AG09309 (cell line): ENCODE measurements at places on chromosomes 16 and 17.

DNA sequence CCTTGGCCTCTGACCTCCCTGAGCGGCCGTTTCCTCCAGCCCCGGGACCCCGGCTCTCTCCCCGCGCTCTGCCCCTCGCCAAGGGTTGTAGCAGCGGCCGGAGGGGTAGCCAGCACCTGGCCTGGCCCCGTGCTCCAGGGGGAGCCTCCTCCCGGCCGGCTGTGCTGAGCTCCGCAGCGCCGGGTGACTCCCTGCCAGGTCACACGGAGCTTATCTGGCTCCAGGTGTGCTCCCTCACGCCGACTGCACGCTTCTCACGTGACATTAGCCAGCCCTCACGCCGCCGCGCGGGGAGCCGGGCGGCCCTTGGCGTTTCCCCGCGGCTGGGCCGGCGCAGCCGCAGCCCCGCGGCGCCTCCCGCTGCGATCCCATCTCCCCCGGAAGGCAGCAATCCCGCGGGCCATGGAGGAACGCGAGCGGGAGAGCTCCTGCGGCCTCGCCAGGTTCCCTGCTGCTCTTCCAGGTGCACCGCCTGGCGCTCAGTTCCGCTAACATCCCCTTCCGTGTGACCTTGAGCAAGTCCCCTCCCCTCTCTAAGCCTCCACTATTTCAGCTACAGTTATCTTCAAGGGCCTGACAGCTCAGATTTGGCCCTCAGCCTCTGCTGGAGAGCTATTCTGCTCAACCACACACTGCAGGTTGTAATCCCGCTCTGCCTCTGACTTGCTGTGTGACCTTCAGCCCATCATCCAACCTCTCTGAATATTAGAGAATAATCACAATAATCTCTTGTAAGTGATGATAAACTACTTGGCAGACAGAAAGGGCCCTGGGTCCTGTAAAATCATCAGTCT lies 3.4 kb downstream of the MYO18A start:
- DNase-seq: no peak

DNA sequence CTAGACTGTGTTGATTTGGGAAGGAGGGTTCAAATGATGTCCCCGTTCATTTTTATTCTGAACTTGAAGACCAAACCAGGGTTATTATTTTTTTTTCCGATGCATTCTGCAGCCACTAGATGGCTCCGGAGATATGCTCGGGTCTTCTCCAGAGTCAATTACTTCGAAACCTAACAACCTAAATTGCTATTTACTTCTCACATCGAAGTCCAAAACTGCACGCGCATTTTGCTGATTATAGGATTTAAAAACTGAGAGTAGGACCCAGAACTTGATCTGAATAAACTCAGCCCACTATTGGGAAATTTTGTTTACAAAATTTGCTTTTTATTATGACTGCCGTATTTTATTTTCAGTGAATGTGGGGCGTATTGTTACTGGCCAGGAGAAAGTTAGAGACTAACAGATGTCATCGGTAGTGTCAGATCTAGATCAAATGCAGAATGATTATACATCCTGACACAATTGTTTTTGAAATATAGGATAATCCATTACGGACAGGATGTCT lies 263.8 kb downstream of the HS3ST3A1 start:
- DNase-seq: peak; percentile 32

GRCh38 chr16:76071690-76072089 lies 205.5 kb upstream of the CNTNAP4 start:
- DNase-seq: no peak

DNA sequence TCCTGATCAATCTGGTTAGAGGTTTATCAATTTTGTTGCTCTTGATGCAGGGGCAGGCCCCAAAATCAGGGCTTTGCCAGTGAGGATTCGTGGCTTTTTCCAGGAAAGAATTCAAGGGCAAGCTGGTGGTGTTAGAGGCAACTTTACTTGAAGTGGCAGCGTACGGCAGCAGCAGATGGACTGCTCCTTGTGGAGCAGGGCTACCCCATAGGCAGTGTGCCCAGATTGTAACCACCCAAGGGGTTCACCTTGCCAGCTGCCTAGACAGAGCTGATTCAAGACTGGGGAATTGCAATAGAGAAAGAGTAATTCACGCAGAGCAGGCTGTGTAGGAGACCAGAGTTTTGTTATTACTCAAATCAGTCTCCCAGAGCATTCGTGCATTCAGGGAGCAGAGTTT lies 16.7 kb downstream of the DRC7 start:
- no peak for DNase-seq

- no peak for DNase-seq
Measured at GRCh38 chr17:57016071-57016763, 38.3 kb downstream of the SCPEP1 start.

- DNase-seq: peak; percentile 56
Measured at GRCh38 chr17:37047631-37048104, 98.9 kb downstream of the AATF start.

GRCh38 chr17:63847525-63848249 lies 5.2 kb upstream of the SMARCD2 start:
- DNase-seq: no peak

DNA sequence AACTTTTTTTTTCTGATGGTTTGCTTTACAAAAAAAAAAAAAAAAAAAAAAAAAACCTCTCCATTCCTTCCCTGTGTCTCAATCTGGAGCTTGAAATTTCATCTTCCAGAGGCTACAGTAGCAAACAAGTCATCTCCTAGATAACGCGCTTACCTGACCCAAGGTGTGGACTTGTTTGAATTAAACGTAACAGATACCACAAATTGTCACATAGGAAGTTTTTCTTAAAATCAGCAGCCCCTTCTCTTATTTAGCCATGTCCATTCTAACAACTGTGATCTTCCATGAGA lies 2.0 kb downstream of the STAT5B start:
- no peak for DNase-seq
